ENCODE measurements at places on chromosomes 5 and 9. TPM values are rescaled to one million over a fixed set of nuclear protein-coding genes. Genes with fewer than 3 reads are reported as not detected.

DNA sequence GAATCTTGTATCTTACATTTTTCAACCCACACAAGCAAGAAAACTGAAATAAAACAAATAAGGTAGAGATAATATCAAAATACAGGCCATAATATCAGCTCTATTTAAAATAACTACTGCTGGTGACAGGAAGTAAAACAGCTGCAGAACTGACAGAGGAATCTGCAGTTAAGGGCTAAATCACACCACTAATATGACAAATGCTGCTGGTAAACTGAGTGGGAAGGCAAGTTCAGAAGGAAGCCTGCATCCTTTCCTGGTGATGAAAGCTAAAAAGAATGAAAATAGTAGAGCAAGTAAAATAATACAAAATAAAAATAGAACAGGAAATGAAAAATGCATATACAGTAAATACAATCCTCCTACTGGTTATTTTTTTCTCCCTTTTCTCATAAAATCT lies 1293.7 kb upstream of the C9orf72 start:
- no peak for DNase-seq

- no peak for DNase-seq
Observed at GRCh38 chr5:96196890-96197289, 235.2 kb upstream of the ELL2 start.

GRCh38 chr5:139363937-139364336 lies 19.2 kb downstream of the SLC23A1 start:
- DNase-seq = no peak

DNA sequence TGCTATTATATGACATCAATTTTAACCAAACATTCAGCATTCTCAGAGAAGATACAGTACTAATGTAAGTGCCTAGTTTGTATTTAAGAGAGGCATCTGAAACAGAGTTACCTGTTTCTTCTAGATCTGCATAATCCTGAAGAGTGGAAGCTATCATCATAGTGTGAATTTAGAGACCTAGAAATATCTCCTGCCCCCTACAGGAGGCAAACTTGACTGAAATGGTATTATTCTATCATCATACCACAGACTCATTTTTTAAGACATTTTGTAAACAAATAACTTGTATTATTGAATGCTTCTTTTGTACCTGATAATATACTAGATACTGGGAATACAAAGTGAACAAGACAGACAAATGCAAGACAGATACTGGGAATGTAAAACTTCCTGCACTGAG lies 216.8 kb upstream of the RPS23 start:
- DNase-seq = no peak

The ANKRD31 gene
- 0.13 TPM for total RNA-seq

DNA sequence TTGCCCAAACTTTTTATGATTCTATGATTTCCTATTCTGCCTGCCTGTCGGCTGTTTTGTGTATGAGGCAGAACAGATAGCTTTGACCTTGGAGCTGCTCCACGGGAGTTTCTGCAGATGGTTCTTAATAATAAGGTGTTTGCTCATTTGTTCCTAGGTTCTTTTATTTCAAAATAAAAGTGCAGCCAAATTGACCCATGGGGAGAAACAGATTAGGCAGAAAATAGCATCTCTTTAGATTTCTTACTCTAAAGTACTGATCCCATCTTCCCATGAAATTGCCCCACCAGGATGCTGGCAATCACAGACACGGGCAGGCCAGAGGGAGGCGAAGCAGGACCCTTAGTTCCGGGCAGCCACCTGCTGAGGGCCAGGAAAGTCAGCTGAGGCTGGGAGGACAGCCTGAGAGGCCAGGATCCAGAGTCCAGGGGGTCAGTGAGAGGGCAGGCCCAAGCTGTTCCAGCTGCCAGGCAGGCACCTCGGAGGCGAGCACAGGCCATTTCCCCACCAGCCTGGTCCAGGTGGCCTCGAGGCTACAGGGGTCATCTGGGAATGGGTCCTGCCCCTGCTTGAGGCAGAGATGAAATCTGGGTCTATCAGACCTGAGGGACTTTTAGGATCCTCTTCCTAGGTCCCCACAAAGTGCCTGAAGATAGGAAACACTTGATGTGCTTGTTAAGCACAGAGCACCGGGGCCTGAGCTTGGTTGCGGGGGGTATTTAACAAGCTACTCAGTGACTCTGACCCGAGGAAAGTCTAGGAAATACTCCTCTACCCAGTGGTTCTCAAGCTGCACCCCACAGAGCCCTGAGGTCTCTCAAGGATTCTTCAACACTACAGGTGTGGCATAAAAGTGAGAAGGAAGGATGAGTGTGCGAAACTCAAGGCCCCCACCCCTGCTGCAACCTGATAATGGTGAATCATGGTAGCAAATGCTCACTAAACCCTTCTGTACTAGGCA lies 145.4 kb downstream of the CMYA5 start:
- DNase-seq = no peak

GRCh38 chr9:96126321-96126881 lies 175.6 kb downstream of the HSD17B3 start:
- no peak for DNase-seq

- no peak for DNase-seq
Observed at GRCh38 chr9:131815970-131816873, 76.3 kb upstream of the RAPGEF1 start.

- DNase-seq = no peak
Observed at GRCh38 chr5:34516686-34517085, 139.4 kb upstream of the RAI14 start.

DNA sequence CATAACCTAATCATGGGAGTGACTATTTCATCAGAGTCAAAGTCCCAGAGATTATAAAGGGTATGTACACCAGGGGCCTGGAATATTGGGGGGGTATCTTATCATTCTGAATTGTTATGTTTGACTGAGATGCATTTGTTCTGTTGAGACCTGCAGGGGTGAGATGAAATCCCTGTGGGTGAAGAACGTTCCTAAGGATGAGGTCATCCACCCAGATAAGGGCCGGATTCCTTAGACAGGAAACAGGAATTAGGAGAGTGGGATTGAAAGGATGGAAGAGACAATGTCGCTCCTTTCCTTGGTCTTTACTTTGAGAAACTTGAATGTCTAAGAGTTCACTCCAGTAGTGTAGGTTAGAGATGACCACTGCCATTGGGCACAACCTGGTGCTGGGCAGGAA lies 54.7 kb downstream of the GAS1 start:
- no peak for DNase-seq

GRCh38 chr5:66655395-66656324 lies 59.5 kb downstream of the MAST4 start:
- no peak for DNase-seq

The C5orf24 gene
- total RNA-seq = 32.0 TPM

- DNase-seq = peak; percentile 36
Observed at GRCh38 chr9:132878695-132879456, at the start of gene SPACA9. TSS of gene SPACA9 (plus strand) at chr9:132878898. CDS start at chr9:132883948, 5,050 bp downstream.

DNA sequence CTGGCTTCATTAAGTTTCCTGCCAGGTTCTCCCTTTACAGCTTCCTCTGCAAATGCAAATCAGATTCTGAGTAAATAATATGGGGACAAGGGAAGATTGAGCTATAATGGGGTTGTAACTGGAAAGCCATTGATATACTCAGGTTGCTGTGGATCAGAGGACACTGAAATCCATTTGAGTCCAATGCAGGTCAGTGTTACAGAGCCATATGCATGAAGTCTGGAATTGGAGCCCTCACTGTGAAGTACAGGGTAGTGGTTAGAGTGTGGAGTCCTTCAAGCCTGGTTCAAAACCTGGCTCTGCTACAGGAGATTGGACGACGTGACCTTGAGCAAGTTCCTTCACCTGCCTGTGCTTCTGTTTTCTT lies 48.7 kb downstream of the TIMD4 start:
- DNase-seq = no peak

DNA sequence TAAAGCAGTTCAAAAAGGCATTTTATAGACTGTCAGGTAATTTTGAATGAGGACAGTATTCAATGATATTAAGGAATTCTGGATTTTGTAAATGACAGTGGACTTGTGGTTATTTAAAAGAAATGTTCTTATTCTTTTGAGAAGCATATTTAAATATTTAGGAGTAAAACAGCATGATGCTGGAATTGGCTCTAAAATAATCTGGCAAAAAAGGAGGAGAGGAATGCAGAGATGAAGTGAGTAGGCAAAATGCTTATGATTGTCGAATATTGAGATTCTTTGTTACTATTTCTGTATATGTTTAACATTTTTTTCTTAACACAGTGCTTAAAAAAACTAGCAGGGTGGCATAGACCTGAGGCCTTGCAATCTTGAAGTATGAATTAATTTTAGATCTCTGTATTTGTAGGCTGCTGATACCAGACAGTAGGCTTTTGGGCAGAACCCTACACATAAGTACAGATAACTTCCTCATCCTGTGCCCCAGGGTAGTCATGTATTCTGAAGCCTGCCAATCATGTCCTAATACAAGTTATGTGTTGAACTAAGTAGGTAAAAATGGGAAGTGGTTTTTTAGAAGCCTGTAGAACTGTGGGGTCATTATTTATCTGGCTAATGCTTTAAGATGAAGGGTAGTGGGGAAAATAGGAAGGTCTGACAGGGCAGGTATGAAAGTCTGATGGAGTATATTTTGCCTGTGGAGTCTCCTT lies 9.4 kb downstream of the CD180 start:
- no peak for DNase-seq

The FOXE1 gene
- total RNA-seq = not detected

DNA sequence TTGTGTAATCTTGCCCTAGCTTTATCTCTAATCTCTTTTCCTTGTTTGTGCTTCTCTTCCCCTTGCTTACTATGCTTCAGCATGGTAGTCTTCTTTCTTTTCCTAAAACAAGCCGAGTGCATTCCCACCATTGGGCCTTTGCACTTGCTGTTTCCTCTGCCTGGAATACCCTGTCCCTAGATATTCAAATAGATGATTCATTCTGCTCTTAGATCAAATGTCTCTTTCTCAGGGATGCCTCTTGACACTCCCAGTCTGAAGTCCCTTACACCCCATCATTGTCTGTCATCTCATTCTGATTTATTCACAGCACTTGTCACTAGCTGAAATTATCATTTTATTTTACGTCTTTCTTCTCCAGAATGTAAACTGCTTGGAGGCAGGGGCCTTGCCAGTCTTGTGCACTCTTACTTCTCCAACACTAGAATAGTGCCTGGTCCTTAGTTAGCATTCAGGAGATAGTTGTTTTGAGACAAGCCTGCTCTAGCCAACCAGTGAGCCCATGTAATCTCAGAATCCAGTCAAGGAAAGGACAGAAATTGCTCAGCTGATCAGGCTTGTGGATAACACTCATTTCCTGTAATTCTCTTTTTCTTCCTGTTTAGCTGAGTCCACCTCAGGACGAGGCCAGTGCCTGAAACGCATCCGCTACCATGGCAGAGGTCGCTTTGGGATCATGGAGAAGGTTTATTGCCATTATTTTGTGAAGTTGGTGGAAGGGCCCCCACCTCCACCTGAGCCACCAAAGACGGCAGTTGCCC lies 25.4 kb downstream of the MRPL22 start:
- DNase-seq = no peak

The TAL2 gene
- total RNA-seq = not detected

The F12 gene
- total RNA-seq = 0.31 TPM

The TMC1 gene
- total RNA-seq = not detected

The PRDM9 gene
- total RNA-seq = not detected
